ENCODE measurements at places on chromosomes 13 and 19.
A peak's percentile ranks its signal among the peaks of the same experiment; 100 is the strongest.

GRCh38 chr19:54928299-54928698 lies 19.0 kb downstream of the NLRP7 start:
- DNase-seq = no peak

- DNase-seq = no peak
Observed at GRCh38 chr19:12331211-12331941, 2.1 kb downstream of the ZNF563 start.

- peak; percentile 27 for DNase-seq
Observed at GRCh38 chr13:35712907-35713761, 236.6 kb upstream of the MAB21L1 start.

DNA sequence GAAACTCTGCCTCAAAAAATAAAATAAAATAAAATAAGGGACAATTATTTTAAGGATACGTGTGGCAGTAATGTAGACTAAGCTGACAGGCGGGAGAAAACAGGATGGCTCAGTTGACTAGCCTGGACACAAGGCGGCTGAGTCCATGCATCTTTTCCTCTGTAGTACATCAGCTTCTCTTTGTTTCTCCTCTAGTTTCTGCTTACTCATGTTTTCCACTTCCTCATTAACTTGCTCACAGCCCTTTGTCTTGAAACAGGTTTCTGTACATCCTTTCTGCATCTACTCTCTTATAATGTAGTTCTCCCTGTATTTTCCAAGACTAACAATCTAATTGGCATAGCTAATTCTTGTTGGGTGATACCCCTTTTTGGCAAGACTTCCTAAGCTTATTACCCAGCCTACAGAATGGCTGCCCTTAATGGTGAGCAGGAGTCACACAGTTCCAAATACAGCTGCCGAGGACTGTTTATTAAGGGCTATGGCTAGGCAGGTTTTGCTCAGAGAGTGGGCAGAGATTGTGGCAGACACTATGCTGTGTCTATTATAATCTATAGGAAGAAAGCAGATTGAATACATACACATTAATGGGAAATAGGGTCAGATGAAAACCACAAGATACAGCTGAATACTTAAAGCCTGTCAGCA lies 58.7 kb upstream of the KLF5 start:
- DNase-seq = peak; percentile 63

GRCh38 chr13:82749551-82749950 lies 1132.7 kb downstream of the SLITRK1 start:
- DNase-seq = no peak

GRCh38 chr13:97019236-97019635 lies 25.0 kb upstream of the OXGR1 start:
- no peak for DNase-seq

DNA sequence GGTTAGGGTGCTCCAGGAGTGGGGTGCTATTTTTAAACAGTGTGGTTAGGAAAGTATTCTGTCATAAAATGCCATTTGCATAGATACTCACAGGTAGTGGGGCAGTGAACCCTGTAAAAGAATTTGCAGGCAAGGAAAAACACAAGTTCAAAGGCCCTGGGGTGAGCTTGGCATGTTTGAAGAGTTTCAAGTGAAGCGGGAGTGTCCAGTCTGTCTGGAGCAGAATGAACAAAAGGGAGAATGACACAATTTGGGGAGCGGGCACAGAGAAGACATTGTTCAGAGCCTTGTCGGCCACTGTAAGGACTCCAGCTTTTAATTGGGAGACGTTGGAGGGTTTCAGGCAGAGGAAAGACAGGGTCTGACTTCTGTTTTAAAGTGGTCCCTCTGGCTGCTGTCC lies 2.8 kb downstream of the GRWD1 start:
- DNase-seq = no peak

DNA sequence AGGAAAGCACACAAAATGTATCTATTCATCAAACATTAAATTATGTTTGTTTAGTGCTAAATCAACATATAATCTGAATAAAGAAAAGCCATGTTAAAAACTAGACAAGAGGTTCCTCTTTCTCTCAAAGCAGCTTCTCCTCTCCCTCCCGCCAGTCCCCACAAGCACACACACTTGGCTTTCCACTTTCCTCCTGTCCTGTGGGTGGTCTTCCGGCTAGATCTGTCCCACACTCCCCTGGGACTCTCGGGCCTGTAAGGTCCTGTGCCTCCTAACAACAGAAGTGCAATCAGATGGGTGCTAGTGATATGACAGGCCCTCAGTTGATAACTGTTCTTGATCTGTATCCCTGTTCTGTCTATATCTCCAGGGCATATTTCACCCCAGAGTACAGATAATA lies 45.6 kb upstream of the RAP2A start:
- DNase-seq = no peak

DNA sequence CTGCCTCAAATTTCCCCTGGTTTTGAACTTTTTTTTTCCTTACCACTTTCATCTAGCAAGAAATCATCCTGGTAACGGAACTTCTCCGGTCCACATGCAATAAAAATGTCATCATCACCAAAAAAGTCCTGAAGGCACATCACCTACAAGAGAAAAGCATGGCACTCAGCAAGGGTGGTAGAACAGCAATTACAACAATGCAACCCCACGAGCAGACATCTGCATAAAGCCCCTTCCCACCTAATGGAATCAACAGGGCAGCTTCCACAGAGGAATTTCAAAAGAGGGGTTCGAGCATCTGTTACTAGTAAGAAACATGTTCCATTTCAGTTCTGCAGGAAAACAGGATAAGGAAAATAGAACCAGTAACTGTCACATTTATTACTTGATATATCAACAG lies 183.9 kb downstream of the DCLK1 start:
- no peak for DNase-seq

All from astrocyte of the hippocampus (primary cell).